GM06990 (cell line): ENCODE measurements at places on chromosomes 16 and 17.

GRCh38 chr16:53822936-53823529 lies 119.1 kb downstream of the FTO start:
- no peak for DNase-seq

DNA sequence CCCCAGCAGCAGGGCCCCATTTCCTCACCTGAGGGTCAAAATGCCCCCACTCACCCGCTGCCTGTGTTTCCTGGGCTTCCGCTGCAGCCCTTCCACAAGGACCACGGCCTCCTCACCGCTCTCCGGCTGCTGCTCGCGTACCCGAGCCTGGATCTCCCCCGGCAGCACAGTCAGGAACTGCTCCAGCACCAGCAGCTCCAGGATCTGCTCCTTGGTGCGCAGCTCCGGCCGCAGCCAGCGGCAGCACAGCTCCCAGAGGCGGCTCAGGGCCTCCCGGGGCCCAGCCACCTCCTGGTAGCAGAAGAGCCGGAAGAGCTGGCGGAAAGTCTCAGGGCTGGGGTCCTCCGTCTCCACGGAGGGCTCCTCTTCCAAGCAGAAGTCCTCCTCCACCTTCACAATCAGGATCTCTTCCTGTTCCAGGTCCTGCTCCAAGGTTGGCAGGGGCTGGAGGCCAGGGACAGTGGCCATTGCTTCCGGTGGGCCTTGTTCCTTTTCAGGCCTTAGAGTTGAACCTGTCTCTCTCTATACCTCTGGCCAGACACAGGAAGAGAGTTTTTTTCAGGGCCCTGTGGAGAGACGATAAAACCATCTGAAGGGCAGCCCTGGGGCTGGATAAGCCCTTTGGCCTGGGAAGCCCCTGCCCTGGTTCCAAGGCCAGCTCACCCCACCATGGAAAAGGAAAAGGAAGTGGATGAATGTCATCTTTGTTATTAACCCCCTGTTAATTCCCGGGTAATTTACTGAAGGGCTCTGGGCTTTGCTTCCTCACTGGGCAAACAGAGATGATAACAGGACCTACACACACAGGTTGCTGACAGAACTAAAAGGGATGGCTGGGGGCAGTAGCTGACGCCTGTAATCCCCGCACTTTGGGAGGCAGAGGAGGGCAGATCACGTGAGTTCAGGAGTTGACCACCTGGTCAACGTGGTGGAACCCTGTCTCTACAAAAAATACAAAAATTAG lies 1.2 kb downstream of the ZNF500 start:
- no peak for DNase-seq

- DNase-seq = no peak
Measured at GRCh38 chr17:54971147-54971546, 2.6 kb downstream of the STXBP4 start.

DNA sequence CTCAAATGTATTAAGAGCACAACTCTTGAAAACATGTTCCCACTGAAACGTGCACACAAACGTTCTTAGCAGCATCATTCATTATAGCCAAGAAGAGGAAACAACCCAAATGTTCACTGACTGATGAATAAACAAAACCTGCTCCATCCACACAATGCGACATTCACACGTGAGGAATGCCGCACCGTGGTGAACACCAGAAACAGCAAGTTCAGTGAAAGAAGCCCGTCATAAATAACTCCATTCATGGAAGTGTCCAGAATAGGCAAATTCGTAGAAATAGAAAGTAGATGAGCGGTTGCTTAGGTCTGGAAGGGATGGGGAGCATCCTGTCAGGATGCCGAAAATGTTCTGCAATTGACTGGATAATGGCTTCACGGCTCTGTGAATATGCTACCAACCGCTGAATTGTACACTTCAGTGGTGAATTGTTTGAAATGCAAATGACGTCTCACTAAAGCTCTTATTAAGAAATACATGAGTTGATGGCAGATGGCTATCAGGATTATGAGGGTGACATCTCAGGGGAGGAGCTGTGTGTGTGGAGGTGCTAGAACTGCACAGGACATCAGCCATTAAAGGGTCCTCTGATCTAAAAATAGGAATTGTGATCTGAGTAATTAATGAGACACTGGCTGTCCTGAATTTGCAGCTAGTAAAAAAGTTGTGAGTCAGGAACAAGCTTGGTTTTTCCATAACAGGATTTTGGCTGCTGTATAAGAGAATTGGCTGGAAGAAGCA lies 771.0 kb downstream of the KCNJ18 start:
- no peak for DNase-seq

DNA sequence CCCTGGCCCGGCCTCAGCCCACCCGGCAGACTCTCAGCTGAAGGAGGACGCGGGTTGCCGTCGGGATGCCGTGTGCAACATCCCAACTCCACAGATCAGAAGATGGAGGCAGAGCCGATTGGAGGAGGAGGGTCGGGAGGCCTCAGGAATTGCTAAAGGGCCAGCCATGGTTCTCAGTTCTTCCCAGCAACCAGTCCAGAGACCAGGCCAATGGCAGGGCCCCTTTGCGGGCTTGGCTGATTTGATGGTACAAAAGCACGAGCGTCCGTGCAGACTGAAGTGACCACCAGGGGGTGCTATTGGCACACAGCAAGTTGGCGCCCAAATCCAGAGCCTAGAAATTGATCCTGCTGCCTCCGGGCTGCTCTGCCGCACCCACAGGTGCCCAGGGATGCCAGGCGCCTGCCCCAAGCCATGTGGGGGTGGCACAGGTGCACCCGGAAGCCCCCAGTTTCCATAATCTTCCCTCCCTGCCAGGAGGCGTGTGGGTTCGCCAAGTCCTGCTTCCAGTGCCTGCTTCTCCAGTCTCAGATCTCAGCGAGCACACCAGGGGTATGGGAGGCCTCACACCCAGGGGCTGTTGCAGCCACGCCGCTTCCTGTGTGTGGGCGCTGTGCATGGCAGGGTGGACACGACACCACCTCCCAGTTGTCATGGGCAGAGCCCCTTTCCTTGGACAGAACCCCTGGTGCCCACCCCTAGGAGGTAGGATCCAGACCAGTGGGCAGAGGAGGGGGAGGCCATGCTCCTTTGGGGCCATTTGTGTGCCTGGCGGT lies 7.1 kb upstream of the TEX19 start:
- DNase-seq = peak; percentile 74

- DNase-seq = peak; percentile 78
Measured at GRCh38 chr16:68782198-68783174, 45.4 kb downstream of the CDH1 start.

DNA sequence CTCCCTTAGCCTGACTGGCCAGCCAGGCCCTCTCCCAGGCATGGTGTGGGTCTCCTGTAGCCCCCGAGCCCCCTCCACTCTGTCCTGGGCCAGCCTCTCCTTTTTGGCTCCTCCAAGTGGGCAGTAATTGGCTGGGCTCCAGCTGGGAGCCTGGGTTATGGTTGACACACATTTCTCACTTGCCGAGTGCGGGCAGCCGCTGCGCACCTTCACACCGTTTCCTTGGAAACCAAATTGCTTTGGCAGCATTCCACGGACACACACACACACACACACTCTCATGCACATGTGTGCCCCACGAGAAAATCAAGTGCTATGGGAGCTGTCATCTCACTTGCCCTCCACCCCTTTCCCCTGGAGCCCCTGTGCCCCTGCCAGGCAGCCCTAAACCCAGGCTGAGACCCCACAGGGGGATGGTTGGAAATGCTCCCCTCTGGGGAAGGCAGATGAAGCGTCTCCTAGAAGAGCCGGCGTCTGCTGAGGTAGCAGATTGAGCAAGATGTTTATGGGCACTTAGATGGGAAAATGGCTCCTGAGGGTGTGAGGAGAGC lies 402.7 kb upstream of the TNRC6C start:
- no peak for DNase-seq

GRCh38 chr17:46892192-46892703 lies 30.7 kb upstream of the GOSR2 start:
- no peak for DNase-seq

DNA sequence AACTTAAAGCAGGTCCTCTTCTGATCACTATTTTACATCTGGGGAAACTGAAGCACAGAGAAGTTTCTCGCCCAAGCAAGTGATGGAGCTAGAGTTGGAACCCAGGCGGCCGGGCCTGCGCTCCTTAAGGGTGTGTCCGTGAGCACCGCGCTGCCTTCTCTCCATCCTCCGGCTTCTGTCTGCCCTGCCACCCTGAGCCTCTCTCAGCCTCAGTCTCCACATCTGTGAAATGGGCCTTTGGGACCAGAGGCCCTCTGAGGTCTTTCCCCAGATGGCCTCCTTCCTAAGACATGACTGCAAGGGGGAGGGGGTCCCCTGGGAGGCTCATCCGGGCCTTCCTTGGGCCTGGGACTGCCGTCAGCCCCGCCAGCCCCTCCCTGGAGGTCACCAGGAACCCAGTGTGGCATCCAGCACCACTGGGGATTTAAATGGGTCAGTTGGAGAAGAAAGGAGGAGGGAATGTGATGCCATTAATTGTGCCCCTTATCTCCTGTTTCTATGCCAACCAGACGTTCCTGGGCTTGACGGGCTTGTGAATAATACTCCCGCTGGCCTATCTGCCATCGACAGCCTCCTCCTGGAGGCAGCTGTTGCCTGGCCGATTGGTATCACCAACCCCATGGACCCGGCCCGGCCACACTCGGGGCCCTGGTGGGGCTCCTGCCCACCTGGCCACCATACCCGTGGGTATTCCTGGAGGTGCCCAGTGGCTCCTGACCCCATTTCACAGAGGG lies 5.1 kb downstream of the ZFPM1 start:
- no peak for DNase-seq

GRCh38 chr17:9020824-9021157 lies 519 bp upstream of the NTN1 start:
- no peak for DNase-seq

DNA sequence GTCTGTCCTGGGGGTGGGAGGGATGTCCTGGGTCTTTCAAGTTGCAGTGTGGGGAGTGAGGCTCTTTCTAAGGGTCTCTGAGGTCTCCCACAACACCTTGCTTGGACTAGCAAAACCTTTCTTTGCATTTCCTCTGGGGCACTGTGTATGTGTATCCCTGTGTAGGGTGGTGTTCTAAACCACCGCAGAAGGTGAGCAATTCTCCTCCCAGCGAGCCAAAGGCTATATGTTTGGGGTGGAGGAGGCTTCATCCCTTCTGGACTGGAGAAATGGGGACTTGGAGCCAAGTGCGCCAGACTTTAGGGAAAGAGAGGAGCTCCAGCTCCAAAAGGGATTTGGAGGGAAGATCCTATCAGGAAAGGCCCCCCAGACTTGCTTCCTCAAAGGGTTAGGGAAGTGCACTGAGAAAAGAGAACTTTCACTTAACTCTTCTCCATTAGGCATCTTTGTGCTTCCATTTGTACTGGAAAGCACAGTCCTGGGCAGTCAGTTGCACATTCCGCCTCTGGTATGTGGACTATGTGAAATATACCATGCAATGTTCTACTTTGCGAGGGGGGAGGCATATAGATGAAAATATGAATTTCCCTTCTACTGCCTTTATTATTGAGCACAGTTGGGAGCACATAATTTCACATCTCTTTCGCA lies 18.9 kb upstream of the HOXB9 start:
- no peak for DNase-seq

- DNase-seq = no peak
Measured at GRCh38 chr17:47621293-47622179, 28.2 kb upstream of the KPNB1 start.

- no peak for DNase-seq
Measured at GRCh38 chr16:85736921-85737320, 14.0 kb downstream of the C16orf74 start.

GRCh38 chr16:77424871-77425604 lies 9.8 kb downstream of the ADAMTS18 start:
- no peak for DNase-seq

DNA sequence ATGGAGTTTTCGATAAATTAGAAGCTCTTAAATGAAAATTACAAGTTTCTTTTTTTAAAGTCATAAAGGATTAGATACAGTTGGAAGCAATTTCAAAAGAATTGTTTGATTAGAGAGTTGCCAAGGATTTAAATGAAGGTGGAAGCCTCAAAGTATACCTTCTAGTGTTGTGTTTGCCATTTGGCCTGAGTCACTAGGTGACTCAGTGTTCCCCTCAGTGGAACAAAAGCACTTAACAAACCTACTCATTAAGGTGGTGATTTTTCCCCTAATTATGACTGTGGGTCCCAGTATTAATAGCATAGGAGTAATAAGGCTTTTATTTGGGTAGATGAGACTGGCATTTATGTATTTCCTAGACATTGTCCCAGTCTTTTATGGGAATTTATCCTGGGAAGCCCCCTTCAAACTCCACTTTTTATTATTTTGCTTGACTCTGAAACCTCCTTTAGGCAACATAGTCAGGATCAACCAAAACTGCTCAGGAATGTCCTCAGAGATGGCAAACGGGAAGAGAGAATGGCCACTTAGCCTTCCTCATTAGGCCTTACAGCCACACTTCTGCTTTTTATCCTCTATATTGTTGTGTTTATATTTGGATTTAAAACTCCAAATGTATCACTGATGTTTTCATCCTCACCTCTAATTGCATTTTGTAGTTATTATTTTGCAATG lies 161.0 kb downstream of the FTO start:
- no peak for DNase-seq
